ENCODE measurements at places on chromosomes 6 and 20.

DNA sequence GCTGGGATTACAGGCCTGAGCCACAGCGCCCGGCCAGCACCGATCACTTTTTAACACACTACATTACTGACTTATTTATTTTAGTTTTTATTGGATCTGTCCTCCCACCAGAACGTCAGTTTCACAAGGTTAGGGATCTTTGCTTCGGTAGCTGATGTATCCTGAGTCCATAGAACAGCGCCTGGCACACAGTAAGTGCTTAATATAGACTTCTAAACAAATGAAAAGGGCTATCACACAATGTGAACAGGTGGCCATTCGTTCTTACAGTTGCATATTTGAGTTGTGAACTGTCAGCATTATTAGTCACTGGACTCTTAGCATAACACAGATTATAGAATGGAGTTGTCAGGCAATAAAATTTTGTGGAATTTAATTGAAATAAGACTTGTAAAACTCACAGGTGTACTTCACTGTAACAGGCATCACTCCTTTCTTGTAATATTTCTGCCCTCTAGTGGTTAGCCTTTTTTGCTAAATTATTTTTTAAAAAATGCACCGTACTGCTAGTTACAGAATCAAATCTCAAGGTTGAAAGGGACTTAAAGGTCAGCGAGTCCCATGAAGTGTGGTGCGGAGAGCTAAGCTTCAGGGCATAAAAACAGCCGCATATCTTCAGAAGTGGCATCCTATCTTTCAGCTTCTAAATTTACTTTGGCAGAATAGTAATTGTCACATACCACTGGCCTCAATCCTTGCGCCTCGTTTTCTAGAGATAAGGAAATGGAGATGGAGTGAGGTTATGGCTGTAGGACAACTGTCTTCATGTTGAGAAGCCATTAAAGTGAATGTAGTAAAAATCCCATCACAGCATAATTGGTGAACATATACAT lies 3.4 kb upstream of the TBC1D7 start:
- DNase-seq: no peak

- no peak for DNase-seq
Observed at GRCh38 chr20:43977252-43977651, 62.6 kb downstream of the TOX2 start.

GRCh38 chr6:147203311-147204059 lies 732 bp upstream of the STXBP5 start:
- DNase-seq: peak; percentile 57

DNA sequence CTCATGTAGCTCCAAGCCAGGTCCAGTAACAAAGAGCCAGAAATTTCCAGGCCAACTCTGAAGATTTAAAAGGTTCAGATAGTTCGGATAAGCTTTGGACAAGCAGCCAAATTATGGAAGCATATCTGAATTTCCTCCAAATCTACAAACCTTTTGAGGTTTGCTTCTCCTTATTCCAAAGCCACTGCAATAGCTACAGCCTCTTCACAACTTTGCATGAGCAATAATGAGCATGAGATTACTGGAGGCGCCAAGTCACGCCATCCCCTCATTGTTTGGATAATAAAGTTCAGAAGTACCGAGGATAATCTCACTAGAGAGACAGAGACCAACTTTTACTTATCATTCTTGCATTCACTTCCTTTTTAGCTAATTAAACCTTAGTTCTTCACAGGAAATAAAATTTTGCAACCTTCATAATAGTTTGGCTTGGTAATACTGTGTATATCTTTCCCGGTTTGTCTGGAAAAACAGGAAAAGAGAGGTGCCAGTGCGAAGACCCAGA lies 329.6 kb upstream of the RSPO3 start:
- no peak for DNase-seq

- DNase-seq: no peak
Observed at GRCh38 chr6:87396595-87397392, 11.0 kb upstream of the CFAP206 start.

DNA sequence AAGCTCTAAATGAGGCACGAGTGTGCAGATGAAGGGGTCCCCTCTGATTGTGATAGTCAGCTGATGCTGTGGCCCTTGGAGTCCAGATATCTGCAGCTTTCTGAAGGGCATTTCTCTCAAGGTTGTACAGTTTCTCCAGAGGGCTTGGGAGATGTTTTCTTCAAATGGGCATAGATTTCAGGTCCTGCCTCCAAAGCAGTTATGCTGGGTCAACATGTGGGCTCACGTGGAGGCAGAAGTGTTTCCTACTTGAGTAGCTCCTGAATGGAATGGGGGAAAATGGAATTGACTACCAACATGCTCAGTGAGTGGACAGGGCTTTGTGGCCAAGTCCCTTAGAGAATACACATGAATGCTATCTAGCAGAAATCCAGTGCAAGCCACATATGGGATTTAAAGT lies 360.7 kb downstream of the SAMD5 start:
- DNase-seq: no peak

GRCh38 chr6:143581835-143582480 lies 70.4 kb upstream of the FUCA2 start:
- DNase-seq: no peak

- no peak for DNase-seq
Observed at GRCh38 chr6:11174242-11174611, 58.2 kb downstream of the NEDD9 start.

- no peak for DNase-seq
Observed at GRCh38 chr20:1364106-1364505, 28.7 kb downstream of the FKBP1A start.

GRCh38 chr20:57814529-57814928 lies 104.7 kb upstream of the PMEPA1 start:
- DNase-seq: no peak

- no peak for DNase-seq
Observed at GRCh38 chr6:56259234-56260077, 12.1 kb upstream of the COL21A1 start.

DNA sequence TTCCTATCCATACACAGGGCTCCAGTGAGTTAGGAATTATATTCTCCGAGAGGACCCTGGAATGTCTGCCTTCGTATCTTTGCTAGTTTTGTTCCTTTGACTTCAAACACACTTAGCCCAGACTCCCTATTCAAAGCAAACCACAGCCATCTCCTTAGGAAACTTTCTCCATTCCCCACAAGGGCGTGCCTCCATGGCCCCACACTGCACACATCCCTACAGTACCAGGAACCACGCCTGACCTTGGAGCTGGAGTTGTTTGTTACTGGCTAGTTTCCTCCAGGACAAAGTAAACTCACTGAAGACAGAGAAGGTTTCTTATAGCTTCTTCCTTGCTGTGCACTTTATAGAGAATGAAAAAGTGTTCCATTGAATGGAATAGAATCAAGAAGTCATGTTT lies 412.8 kb upstream of the AGPAT4 start:
- DNase-seq: no peak

GRCh38 chr20:1489764-1490436 lies 1.3 kb downstream of the SIRPB2 start:
- no peak for DNase-seq

- peak; percentile 20 for DNase-seq
Observed at GRCh38 chr20:1894471-1894950, 696 bp upstream of the SIRPA start.

- DNase-seq: no peak
Observed at GRCh38 chr6:13486679-13487121, 700 bp downstream of the GFOD1 start.

GRCh38 chr6:157220485-157220884 lies 102.8 kb downstream of the TMEM242 start:
- no peak for DNase-seq

DNA sequence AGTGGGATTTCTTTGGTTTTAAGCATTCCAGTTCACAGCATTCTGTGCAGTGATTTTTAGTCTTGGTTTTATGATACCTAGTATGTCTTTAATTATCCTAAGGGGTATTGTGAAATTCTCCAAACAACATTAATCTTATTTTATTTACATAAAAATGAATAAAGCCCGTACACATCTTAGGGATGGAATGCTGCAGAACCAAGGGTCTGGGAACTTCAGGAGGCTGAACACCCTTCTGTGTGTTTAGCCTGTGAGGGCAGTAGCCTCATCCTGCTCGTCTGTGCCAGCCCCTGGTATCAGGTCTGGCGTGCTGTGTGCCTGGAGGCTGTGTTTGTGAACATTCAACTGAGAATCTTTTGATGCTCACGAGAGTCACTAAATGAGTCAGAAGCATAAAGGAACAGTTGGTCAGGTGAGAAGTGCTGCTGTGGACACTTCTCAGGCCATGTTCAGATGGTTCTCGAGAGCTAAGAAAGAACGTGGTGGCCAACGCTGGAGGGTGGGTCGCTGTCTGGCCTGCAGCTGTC lies 25.2 kb upstream of the C20orf204 start:
- DNase-seq: peak; percentile 50

DNA sequence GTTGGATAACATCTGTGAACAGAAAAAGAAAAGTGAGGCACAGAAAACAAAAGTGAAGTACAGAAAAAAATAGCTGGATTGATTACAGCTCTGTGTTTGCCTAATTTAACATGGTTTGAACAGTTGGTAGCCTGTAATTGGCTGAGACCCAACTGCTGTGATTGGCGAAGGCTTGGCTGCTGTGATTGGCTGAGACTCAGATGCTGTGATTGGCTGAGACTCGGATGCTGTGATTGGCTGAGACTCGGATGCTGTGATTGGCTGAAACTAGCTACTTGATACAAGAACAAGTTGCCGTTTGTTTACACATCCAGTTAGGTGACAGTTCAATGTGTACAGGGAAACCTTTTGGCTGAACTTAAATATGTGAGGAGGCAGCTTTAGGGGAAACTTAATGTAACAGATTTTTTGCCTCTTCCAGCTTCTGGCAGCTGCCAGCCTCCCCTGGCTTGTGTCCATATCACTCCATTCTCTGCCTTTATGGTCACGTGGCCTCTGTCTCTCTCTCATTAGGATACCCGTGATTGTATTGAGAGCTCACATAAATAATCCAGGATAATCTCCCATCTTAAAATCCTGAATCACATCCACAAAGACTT lies 223.4 kb upstream of the FOXA2 start:
- DNase-seq: no peak

- no peak for DNase-seq
Observed at GRCh38 chr20:33199026-33199425, 18.1 kb upstream of the BPIFA3 start.

DNA sequence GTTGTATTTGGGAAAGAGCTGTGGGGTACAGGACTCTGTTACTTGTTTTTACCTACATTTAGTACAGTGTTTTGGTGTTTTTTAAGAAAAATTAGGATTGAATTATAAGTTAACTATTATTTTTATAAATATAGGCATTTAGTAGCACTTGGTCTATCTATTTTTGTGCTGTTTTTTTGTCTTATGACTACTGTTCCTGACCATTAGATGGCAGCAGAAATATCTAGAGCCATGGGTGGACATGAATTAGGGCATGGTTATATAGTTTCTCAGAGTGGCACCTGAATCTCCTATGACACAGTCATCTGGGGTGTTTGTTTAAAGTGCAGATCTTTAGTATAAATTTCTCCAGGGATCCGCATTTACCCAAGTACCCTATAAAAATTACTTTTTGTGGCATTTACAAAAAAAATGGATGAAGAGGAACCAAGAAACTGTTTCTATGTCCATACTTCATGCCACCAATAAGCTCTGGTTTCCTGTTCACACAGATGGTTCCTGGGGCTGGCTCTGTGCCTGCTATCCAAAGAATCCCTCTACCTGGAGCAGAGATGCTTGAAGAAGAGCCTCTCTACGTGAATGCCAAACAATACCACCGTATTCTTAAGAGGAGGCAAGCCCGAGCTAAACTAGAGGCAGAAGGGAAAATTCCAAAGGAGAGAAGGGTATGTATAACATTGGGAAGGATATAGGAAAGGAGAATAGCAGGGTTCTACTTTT lies 19.8 kb downstream of the NFYA start:
- no peak for DNase-seq

DNA sequence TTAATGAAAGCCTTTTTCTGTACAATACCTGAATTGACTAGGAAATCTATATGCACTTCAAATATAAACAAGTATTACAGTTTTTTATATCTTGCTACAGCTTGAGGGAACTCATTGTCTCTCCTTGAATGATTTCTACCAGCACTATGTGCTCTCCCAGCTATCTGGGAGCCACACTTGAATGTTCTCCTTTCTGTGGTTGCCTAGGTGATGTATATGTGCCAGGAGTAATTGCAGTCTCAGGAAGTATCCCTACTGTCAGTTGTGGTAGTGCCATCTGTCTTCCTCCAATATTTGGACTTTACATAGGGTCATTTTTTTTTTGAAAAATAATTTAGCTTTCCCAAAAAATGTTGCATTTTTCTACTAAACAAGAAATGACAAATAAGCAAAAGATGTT lies 288.0 kb upstream of the PLCB4 start:
- no peak for DNase-seq

- DNase-seq: no peak
Observed at GRCh38 chr20:62804021-62804626, 511 bp upstream of the OGFR start.

- DNase-seq: no peak
Observed at GRCh38 chr20:47558295-47559066, 56.8 kb downstream of the NCOA3 start.

DNA sequence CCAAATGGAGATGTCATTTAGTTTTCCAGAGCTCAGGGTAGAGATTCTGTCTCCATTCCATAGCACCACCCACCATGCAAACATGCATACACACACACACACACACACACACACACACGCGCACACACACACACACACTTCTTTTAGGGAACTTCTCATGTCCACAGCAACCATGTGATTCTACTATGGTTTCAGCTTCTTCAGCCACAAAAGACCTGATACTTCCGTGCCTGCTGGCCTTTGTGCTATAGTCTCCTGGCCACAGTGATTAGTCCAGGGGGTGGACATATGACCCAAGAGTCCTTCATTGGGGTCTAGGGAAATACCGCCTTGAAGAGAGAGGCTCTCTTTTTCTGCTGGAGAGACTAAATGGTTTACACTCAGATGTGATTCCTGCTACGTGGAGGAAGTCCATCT lies 53.5 kb downstream of the CARMIL1 start:
- DNase-seq: no peak

DNA sequence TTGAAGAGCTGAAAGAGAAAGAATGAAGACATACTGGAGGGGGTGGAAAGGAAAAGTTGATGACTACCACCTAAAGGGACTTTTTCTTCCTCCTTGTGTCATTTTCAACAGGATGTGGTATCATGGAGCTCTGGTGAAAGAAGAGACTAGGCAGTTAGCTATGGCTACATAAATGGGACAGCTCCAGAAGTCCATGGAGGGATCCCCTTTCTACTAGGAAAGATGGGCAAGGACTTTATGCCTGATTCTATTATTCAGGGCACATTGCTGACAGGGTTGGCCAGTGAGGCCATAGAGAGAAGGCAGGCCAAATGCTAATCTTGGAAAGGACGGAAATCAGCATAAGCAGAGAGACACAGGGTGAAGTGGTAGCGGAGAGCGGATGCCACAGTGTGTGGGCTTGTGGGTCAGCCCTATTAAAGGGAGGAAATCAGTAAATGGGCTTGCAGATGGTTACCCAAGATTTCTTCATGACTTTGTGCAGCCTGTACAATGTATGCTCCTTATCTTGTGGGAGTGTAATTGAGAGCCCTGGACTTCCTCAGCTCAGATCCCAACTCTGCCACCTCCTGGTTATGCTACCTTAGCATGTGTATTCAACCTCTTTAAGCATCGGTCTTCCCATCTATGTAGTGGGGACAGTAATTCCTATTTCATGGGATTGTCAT lies 77.4 kb upstream of the TMEM170B start:
- DNase-seq: no peak

GRCh38 chr6:119065382-119065781 lies 13.1 kb downstream of the FAM184A start:
- DNase-seq: no peak
